ENCODE measurements at places on chromosomes 6 and 20.

GRCh38 chr6:163563318-163563717 lies 148.8 kb downstream of the QKI start:
- DNase-seq: no peak

GRCh38 chr20:53154540-53154939 lies 182.4 kb downstream of the TSHZ2 start:
- DNase-seq: no peak

- no peak for DNase-seq
Measured at GRCh38 chr6:170083236-170084051, 207.4 kb downstream of the DLL1 start.

DNA sequence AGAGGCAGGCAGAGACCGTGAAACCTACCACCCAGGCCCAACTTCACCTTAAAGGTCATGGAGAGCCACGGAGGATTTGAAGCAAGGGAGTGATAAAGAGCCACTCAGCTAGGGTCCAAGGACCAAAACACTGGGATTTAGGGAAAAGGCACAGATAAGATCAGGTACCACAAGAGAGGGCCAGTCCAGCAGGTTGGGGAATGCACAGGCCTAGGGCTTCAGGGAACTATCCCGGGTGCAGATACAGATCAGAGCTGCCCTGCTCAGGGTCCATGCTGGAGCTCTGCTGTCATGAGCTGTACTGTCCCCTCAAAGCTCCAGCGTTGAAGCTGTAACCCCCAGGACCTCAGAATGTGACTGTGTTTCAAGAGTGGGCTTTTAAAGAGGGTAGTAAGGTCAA lies 16.9 kb downstream of the SLC22A23 start:
- DNase-seq: no peak

GRCh38 chr6:98230250-98230649 lies 604.1 kb upstream of the POU3F2 start:
- no peak for DNase-seq

DNA sequence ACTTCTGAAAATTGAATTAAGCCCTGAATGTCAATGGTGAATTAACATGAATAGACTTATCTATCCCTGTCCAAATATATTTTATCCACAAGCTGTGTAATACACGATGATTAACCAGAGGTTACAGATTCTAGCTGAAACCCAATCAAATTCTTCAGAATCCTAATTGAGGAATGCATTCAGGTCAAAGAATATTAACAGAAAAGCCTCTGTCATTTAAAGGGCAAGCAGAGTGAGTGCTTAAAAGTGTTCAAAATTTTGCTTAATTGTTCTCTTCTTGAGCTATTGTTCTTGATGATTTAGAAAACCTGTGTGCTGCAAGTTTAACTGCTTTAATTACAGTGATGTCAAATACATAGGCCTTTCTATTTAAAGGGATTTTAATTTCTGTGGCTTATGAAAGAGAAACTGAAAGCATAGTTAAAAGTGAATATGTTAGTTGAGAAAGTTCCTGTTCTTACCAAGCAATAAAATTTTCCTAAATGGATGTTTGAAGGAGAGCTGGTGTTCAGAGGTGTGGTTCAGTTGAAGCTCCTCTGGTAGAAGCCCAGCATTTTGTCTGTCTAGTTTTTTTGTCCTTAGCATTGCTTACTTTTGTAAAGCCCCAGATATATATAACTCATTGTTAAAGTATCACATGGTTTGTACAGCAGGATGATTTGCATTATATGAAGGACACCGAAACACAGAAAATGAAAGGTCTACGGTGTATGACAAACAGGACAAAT lies 466.3 kb upstream of the PLCB4 start:
- DNase-seq: no peak

- DNase-seq: no peak
Measured at GRCh38 chr6:44225579-44226325, 2.4 kb downstream of the SLC29A1 start.

DNA sequence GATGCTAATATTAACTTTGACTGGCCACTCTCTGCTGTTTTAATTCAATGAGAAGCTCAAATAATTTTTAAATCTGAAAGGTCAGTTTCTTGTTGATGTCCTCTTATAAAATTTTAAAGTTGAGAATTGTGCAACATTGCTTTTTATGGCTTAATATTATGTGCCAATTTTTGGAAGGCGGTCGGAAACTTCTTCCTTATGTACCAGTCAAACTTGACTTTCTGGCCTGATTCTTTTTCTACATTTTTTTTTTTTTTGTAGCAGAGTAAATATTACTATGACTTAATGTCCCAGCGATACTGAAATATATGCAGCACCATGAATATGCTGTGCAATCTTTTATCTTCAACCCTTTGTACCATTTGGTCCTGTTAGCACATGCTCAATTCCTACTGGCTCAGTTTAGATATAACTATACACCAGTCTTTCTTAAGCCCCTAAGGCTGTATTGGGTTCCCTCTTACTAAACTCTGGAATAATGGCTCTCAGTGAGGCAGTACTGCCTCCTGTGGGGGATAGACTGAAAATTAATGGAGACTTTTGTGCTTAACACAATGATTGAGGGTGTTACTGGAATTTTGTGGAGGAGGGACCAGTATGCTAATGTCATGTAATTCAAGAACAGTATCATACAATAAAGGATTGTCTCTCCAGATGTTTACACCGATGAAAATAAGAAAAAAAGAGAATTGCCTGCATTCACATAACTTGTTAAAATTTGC lies 156.4 kb upstream of the SYNCRIP start:
- no peak for DNase-seq

GRCh38 chr20:52724541-52724940 lies 247.6 kb upstream of the TSHZ2 start:
- no peak for DNase-seq

- DNase-seq: no peak
Measured at GRCh38 chr20:13274275-13274861, 53.3 kb downstream of the ISM1 start.

Measured in AG04449 (cell line).